ENCODE measurements at places on chromosomes 7 and 10.

- no peak for DNase-seq
Observed at GRCh38 chr7:141295367-141295895, 221.6 kb downstream of the TMEM178B start.

- no peak for DNase-seq
Observed at GRCh38 chr10:33459602-33460001, 125.1 kb upstream of the NRP1 start.

DNA sequence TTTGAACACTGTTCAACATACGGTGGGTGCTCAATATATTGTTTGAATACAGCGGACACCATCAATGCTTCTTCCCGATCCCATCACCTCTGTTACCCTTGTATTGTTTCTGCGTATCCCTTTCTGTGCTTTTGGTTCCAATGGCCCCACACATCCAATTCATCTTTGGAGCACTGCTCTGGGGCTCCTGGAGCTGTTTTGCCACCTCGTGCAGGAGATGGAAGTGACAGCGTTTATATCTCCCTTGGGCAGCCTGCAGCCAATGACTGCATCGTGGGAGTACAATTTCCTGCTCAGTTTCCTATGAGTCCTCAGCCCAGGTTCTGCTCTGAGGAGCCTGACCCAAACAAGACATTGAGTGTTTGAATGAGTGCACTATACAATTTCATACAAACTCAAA is 50.2 kb upstream of the PIK3CG start:
- no peak for DNase-seq

DNA sequence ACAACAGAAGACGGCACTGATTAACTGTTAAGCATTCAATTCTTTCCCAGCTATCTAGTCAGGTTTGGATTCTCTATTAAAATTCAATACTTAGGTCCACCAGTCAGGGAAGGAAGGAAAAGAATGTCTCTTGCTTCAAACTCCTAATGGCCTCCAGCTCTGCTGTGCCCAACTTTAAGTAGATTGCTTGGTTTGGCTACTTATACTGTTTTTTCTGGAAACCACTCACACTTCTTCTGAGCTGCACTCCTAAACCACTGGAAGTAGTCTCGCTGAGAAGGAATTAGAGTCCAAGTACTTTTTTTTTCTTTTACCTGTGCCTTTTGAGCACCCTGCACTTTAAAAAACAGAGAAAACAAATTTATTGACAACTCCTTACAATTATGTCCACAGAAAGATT is 26.7 kb upstream of the COL1A2 start:
- no peak for DNase-seq

Data from germinal center (tissue), 1 donor.